ENCODE measurements at places on chromosomes 16 and 17.

- DNase-seq, result no peak
These were observed 607.3 kb upstream of the GOT2 start for GRCh38 chr16:59341368-59341767.

- DNase-seq, result no peak
These were observed 90.3 kb upstream of the BCAR1 start for GRCh38 chr16:75341564-75342307.

GRCh38 chr16:57512296-57513001, 23.9 kb downstream of the CCDC102A start:
- DNase-seq, result no peak

DNA sequence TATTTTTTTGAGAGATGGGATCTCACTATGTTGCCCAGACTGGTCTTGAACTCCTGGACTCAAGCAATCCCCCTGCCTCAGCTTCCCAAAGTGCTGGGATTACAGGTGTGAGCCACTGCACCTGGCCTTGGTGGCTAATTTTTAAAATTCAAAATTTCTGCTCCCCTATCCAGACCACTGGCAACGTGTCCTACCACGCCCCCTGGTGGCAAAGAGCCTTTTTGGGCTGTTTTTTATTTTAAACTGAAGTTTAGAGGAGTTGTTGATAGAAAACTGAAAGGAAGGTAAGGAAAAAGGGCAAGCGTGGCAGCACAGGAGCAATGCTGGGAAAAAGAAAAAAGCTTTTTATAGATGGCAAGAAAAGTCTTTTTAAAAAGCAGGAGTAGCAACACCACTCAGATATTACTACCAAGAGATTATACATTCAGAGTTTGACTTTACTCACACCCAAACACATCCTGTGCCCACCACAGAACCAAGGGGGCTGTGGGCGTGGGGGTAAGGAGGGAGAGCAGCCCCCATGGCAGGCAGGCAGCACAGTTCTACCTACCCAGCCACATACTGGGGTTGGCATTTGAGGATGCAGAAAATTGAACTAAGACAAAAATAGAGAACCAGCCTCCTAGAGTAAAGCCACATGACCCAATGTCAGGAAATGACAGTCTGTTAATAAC, 4.2 kb upstream of the MXRA7 start:
- DNase-seq, result peak; percentile 68

GRCh38 chr17:34579979-34580684, 750 bp downstream of the TMEM132E start:
- DNase-seq, result peak; percentile 41

- peak; percentile 57 for DNase-seq
These were observed 3.3 kb upstream of the FASN start for GRCh38 chr17:82101301-82101715.

DNA sequence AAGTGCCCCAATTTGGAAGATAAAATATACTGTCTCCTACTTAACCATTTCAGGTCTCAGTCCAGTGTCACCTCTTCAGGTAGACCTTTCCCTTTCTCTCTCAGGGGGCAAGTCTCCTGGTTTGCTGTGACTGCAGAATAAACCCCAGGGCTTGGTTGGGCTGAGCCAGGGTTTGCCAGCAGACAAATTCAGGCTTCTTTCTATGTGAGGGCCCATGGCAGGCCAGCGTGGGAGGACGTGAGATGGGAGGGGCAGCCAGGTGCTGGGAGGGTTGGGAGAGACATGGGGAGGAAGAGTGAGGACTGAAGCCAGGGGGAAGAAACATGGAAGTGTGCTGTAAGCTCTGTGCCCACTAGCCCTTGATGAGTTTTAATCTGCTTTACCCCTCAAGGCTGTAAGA, 163.2 kb downstream of the SPECC1 start:
- DNase-seq, result no peak

DNA sequence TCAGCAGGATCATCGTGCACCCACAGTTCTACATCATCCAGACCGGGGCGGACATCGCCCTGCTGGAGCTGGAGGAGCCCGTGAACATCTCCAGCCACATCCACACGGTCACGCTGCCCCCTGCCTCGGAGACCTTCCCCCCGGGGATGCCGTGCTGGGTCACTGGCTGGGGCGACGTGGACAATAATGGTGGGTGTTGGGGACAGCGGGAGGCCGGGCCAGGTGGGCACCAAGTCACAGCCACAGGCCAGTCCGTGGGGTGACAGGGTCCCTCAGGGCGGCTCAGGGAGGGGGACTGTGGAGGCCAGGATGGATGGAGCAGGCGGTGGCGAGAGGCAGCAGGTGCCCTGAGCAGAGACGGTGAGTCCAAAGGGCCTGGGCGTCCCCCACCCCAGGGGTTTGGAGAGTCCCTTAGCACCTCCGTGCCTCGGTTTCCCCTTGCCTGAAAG, 1.0 kb downstream of the TPSD1 start:
- DNase-seq, result no peak

Measured in cerebellum (tissue), 4 donors.